Kidney glomerular epithelial cell (primary cell): ENCODE measurements at places on chromosomes 2 and 18.

GRCh38 chr2:136072621-136073020 lies 45.3 kb downstream of the CXCR4 start:
- peak; percentile 9 for DNase-seq

- no peak for DNase-seq
Measured at GRCh38 chr2:180692322-180692721, 288.1 kb upstream of the UBE2E3 start.

GRCh38 chr2:237955640-237956401 lies 11.0 kb upstream of the UBE2F start:
- no peak for DNase-seq

- DNase-seq: no peak
Measured at GRCh38 chr2:100919316-100919715, 82.8 kb upstream of the RPL31 start.

DNA sequence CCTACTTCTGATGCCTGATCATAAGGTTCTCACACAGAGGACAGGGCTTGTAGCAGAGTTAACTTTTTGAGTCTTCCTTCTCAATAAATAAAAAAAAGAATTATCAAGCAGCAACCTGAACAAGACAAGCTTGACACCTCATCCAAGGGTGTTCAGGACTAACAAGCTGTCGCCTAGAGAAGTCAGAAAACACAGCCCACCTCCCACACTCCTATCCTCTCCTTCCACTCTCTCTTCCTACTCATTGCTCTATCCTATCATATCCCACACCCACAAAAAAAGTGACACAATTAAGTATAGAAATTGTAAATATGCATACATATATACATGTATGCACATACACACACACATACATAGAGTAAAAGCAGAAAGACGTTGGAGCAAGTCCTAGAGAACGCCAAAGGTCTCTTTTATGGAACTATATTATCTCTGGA lies 5.4 kb downstream of the NBAS start:
- no peak for DNase-seq

DNA sequence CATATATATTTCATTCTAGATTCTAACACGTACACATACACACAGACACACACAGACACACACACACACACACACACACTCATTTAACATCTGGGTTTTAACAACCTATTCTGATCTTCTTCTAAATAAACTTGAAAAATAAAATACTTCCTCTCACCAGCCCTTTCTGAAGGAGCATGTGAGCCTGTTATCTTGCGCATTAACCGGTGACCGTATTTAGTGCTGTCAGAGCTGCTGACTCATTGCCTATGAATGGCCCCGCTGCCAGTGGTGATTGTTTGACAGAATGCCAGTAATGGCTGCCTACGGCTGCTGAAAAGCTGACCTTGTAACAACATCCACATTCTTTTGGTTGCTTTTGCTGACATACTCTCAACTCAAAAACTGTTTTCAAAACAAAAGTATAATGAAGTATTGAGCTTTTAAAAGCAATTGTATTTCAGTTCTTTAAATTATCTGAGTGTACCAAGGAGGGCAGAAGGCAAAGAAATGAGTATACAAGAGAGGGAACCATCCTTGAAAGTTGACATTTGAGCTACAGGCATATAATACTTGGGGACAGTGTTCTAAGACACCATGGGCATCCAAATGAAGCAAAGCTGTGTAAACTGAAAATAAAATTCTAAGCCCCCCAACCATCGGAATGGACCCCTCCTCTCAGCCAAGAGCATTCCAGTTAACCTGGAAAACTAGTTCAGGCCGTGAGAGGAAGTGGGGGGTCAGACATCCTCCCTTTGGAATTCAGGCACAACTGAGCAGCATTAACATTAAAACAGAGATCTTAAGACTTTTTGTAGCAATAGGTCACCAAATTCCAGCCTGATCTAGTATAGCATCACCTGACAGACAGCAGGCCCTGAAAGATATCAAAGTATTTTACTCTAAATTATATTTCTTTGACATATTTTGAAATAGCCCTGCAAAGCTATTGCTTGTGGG lies 50.2 kb upstream of the DTNA start:
- DNase-seq: peak; percentile 96
